ENCODE measurements at places on chromosomes 13 and 19.
A peak's percentile ranks its signal among the peaks of the same experiment; 100 is the strongest.

- no peak for DNase-seq
These were observed 939 bp upstream of the RANBP3 start for GRCh38 chr19:5978606-5979552.

DNA sequence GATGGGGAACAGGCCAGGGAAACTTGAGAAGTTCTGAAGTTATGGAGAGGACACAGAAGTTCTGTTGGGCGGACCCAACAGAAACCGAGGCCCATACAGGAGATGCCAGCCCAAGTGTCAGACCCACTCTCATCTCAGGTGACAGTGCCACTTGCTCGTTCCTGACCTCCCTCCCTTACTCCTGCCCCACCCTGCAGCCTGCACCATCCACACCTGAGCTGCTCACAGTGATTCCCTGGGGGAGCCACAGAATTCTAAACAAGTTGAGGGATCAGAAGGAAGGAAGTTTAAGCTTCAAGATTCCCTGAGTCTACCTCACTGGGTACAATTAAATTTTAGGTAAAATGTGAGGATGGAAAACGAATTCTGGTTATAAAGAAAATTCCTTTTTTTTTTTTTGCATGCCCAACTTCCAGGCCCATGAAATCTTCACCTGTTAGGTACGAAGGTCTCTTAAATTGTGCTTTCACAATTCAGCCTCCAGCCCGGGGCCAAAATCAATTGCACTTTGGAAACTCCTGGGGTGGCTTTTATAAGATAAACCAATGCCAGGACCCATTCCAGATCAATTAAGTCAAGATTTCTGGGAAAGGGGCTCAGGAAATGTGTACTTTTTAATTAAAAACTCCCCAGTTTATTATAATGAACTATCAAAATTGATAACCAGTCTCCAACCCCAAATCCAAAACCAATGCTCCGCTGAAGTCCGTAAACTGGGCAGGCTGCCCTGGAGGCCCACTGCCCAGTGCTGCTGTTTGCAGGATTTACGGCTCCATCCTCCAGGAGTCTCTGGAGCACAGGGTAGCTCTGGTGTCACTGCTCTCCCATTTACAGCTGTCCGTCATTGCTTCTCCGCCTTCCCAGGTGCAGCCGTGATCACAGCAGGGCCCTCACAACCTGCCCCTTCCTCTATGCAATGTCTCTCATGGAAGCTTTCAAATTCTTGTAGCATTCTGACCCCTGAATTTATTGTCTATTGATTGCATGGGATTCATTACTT lies 643.5 kb downstream of the UQCRFS1 start:
- DNase-seq: no peak

GRCh38 chr13:114111577-114111976 lies 20.8 kb downstream of the RASA3 start:
- no peak for DNase-seq

- DNase-seq: no peak
These were observed 28.6 kb upstream of the HTR2A start for GRCh38 chr13:46925486-46925885.

GRCh38 chr19:58581227-58582141 lies 8.3 kb upstream of the MZF1 start:
- DNase-seq: no peak

GRCh38 chr19:29505097-29505824 lies 20.5 kb upstream of the VSTM2B start:
- DNase-seq: no peak

DNA sequence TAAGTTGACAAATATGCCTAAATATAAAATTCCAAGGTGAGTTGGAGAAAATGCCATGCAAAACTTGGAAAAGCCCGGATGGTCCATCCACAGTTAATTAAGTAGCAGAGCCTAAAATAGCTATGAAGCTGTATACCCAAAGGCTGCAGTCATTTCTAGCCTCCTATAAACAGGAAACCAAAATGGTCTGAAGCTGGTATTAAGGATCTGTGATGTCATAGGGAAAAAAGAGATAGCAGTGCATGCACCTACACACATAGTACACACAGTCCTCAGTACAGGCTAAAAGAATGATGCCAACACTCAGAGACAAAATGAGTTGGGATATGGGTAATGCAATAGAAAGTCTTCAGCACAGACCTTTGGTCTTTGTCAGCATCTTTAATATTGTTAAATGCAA lies 736.9 kb downstream of the EFNB2 start:
- no peak for DNase-seq

DNA sequence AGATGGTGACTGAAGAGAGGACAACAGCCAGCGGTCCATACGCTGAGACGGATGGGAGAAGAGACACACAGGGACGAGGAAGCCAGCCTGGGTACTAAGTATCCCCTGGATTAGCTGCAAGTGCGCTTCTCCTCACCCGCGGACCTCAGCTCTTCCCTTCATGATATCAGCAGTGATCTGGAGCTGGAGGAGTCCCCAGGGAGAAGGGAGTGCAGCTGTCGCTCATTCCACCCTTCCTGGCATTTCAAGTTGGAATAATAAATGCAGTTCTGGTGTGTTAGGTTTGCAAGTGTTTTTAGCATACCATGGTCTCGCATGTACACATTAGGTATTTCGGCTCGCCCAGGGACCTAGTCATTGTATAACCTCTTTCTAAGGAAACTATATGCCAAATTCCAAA lies 88.5 kb upstream of the C1QTNF9B start:
- no peak for DNase-seq

DNA sequence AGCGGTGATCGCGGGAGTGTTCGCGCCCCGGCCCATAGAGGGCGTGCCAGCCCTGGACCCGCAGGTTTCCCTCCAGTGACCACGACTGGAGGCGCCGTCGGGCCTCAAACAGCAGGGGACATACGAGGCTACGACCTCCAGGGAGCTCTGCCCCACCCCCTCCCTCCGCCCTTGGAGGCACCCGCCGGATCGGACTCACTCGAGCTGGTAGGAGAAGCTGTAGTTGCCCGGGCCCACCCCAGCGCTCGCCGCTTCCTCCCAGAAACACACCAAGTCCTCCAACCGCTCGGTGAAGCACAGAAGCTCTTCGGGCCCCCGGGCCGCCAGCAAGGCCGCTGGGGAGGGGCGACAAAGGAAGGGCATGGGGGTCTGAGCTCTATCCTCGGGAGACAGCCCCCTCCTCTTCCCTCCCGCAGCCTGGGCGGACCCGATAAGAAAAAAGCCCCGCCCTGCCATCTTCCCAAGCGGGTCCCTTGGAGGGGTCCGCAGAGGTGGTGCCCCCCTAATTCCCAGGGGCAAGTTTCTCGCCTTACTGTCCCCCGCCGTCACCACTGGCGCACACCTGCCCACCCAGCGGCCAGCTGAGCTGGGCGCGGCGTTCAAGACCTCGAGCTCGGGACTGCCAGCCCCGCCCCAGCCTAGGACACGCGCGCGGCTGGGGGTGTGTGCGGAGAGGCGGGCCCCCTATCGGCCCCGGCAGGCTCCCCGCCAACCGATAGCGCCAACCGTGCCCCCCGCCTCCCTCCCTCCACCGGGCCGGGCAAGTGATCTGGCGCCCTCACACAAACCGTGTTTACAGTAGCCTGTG lies 1.0 kb downstream of the EPOR start:
- DNase-seq: peak; percentile 32

DNA sequence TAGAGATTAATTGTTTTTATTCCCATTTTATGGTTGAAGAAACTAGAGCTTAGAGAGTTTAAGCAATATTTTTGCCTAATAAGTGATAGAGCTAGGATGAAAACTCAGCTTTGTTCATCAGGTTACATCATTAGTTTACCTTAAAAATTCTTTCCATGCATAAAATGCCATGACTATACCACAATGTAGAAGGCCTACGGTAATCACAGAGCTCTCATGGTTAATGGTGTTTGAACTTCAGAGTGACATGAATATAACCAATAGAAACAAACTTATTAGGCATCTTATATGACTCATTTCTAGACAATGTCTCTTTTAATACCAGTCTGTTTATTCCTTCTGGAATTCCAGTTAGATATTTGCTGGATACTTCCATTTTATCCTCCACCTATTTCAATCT lies 78.5 kb downstream of the FGF9 start:
- DNase-seq: no peak

DNA sequence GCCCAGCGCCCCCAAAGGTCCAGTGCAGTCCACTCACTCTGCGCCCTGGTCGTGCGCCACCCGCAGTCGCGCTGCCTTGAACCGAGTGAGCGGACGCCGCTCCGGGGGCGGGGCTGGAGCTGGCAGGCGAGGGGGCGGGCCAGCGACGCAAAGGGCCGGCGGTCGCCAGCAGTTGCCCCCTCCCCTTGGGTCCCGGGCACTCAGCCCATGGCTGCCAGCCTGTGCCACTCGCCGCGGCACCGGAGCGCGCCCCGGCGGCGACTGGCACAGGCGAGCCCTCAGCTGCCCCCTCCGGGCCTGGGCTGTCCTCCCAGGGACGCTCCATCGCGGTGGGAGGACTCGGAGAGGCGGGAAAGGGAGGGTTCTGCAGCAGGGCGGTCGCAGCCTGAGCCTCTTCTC lies at the start of gene S1PR5:
Gene S1PR5, minus strand, starts transcription at position 87 of the 399 bp plus-strand sequence. CDS start 2,436 bp downstream, outside the sequence.
- no peak for DNase-seq

DNA sequence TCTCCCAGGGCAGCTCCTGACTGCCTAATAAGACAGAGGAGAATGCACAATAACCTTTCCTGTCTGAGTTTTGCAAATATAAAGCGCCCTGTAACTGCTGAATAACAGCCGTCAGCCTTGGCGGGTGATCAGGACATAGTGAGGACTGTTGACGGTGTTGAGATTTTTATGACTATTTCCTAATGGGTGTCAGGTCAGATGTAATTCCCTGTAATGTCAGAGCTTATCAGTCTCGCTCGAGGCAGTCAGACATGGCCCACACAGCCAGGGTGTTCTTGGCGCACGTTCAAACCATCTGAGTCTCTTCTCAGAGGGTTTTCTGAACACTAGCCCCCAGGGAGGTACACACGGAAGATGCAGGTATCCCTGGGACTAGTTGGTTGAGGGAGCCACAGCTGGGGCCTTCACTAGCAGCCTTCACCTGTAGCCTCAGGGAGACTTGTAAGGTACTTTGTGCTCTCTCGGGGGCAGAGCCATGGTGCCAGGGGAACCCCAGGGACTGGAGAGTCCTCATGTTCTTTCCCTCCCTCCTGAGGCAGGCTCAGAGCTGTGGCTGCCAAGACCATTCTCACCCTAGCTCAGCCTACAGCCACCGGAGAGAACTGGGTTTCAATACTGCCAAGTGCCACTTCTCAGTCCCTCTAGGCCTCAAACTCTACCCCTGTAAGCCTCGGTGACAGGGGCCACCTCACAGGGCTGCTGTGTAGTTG lies 213.1 kb downstream of the UQCRFS1 start:
- DNase-seq: no peak

DNA sequence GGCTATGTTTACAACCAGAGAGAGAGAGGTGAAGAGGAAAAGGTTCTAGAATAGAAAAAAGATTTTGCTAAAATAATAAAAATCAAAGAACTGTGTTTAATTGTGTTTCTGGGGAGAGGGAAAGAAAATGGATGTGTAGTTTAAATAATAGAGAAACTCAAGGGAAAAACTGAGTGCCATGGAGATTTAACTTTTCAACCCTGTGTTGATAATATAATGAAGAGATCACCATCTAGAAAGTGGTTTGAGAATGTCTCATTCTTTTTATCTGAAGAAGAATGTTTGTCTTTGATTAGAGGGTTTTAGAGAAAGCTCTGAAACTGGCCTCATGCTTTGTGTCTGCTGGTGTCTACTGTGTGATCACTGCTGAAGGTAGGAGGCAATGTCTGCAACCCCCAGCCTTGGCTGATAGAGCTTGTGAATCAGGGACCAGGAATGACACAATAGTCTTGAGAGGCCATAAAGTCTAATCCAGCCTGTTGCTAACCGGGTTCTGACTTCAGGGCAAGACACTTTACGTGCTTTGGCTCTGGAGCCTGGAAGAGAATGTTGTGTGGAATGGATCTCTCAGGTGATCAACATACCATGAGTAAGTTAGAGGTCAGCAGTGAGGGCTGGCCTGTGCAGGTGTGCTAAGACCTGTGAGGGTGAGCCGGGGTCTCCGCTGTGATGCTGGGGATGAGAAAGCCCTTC lies 5.4 kb downstream of the COL4A2 start:
- no peak for DNase-seq

- no peak for DNase-seq
These were observed 40.0 kb upstream of the CBY2 start for GRCh38 chr13:45662162-45662561.

Measured in stimulated activated naive CD4-positive, alpha-beta T cell (primary cell).